Activated CD8-positive, alpha-beta memory T cell treated with anti-CD3 and anti-CD28 coated beads for 4 hours (primary cell): ENCODE measurements at places on chromosomes 5 and 9.

- no peak for DNase-seq
These were observed 24.9 kb downstream of the HK3 start for GRCh38 chr5:176874198-176874780.

- no peak for DNase-seq
These were observed 130.2 kb downstream of the MAN2A1 start for GRCh38 chr5:109819878-109820277.

- DNase-seq: no peak
These were observed 80.7 kb upstream of the STC2 start for GRCh38 chr5:173408946-173409345.

DNA sequence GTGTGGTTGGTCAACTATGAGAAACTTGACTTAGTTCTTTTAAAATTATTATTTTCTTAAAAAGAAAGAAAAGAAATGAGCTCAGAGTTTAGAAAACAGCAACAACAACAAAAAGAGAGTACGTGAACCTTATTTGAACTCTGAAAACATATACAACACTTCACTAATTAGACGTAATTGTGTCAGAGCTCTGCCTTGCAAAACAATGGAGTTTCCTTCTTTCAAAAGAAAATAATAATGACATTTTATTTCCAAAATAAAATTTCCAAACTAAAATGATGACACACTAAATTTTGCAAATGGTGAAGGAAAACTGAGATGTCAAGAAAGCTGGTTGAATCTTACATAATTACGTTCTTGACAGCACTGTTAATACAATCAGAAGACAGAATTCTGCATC, 15.4 kb downstream of the ROR2 start:
- DNase-seq: no peak

DNA sequence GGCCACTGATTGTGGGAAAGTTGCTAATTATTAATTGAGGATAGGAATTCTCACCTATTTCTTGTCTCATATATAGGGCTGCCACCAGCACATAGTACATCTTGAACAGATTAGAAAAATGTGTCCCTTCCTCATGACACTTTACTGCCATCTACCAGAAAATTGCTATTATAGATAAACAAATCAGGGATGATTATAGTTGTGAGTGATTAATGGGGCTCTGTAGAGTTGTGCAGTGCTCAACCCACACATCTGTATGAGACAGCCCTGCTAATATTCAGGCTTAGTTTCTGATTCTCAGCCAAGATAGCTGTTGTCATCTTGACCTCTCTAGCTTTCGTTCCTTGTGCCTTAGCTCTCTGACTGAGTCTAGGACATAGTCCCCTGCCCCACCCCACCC, 373.3 kb downstream of the TLE4 start:
- no peak for DNase-seq

DNA sequence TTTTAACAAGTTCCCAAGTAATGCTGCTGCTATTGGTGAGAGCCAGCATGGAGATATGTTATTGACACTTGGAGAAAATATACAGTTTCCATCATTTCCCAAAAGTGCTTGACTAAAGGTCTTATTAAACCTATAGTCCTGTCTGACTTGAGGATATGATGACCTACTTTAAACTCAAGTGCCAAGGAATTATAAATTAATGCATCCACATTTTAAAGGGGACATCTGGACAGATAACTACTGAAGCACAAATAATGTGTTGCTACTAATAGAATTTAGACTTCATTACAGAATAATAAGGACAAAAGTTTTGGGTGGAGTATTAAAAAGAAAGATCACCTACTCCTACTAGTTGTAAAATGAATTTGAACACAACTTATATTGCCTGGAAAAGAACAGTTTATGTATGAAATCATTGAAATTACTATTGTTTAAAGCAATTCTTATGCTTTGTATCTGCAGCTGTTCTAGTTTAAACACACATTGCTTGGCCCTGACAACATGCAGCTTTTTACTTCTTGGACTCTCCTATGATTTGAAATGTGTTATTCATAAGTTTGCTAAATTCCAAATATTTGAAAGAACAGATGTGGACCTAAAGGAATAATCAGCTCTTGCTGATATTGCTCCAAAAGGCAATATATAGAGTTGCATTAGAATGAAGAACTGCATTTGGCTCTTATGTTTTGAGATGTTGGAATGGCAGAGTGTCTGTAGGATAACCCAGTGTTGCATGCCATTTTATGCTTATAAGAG, 73.4 kb downstream of the SGCD start:
- no peak for DNase-seq

DNA sequence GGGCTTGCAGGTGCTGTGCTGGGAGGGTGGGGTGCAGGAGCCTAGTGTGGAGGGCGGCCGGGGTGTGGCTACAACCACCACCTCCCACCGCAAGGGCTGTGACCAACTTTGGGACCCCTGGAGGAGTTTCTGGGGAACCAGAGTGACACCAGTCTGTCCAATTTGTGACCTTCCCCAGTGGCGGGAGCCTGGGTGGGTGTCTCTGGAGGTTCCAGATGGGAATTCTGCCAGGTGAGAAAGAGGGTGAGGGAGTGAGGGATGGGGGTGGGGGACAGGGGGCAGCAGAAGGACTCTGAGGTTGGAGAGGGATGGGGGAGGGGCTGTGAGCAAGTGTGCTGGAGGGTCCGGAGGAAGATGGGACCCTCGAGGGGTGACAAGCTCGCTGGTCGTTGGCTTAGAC, 4.2 kb upstream of the CACNA1B start:
- DNase-seq: no peak

- DNase-seq: no peak
These were observed 95.1 kb upstream of the HMHB1 start for GRCh38 chr5:143716881-143717280.

- DNase-seq: no peak
These were observed 178.5 kb upstream of the PITX1 start for GRCh38 chr5:135212361-135213026.

GRCh38 chr5:160626322-160626721, 204.7 kb downstream of the PTTG1 start:
- no peak for DNase-seq

DNA sequence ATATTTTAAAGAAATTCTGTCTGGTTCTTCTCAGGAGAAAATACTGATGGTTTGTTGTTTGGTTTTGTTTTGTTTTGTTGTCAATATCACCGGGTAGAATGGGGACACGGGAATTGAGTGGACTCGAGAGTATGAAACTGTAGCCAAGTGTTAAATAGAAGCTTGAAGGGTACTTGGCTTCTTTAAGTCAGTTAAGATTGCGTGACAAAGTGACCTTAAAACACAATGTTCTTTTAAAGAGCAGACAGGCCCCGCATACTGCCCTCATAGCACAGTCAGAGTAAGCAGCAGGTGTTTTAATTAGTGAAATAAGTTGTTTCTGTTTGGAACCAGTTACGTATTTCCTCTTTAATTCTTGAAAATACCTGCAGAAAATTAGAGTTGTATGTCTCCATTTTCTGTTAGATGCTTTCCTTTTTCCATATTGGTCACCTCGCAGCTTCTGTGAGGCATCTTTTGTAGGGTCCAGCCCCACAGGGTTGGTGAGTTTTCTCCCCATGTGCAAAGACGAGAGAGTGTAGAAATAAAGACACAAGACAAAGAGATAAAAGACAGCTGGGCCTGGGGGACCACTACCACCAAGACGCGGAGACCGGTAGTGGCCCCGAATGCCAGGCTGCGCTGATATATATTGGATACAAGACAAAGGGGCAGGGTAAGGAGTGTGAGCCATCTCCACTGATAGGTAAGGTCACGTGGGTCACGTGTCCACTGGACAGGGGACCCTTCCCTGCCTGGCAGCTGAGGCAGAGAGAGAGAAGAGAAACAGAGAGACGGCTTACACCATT, 9.6 kb downstream of the TRIP13 start:
- DNase-seq: no peak
